ENCODE measurements at places on chromosomes 3 and 15. TPM values are rescaled to one million over a fixed set of nuclear protein-coding genes. Genes with fewer than 3 reads are reported as not detected.

The GOLGA8G gene
- total RNA-seq = not detected

The CADPS gene
- total RNA-seq = 2.7 TPM

The WNT7A gene
- 4.1 TPM for total RNA-seq

The ADIPOQ gene
- not detected for total RNA-seq

The TRPM1 gene
- total RNA-seq = not detected

The STRC gene
- total RNA-seq = not detected

The SCN11A gene
- 0.27 TPM for total RNA-seq

The ADGRG7 gene
- total RNA-seq = not detected

DNA sequence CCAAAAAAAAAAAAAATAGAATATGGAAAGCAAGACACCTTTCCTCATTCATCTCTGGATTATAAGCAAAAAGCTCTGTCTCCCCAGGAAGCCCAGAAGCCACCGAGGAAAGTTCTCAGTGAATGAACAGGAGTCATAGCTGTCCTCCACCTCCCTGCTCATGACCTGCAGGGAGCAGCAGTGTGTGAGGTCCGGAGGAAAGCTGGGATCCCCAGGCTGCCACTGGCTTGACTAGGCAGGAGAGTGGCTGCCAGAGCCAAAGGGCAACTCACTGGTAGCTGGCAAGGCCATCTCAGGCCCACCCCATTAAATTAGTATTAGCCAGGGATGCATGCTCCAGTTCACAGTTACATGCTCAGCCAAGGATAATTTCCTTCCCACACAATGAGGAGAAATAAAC lies 191.6 kb upstream of the STT3B start:
- no peak overlapping the region for H3K4me3 ChIP-seq
- no peaks in the 10 kb centered on the region for H3K4me1 ChIP-seq
- H3K27me3 ChIP-seq = no peaks in the 10 kb centered on the region
- H3K27ac ChIP-seq = no peak overlapping the region
- no peaks in the 10 kb centered on the region for H3K36me3 ChIP-seq
- DNase-seq = no peak

DNA sequence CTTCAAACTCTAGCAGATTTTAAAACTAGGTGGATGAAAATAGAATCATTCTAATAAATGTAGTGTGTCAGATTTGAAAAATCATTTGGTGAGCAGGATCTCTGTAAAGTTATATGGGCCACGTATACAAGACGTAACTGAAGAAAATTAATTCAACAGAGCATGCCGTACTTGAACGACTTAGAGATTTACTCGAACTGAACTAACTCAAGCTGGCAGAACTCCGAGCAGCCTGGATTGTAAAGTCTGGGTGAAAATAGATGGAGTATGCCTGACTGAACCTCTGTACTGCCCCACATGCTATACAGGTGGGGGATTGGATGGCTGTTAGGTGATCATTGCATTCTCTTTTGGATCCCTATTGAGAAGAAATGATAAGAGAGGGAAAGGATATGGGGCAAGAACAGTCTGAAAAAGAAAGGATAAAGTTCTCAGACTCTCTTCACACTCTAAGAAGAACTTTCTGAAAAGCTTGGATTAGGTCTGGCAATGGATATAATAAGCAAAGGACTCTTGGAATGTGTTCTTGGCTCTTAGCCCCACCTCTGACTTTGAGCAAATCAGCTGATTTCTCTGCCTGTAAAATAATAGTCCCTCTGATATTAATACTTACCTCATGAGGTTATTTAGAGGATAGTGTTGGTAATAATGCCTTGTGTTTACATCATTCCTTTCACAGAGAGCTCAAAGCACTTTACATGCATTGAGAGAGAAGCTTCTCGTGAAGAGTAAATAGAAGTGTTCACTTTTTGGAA lies 147.5 kb downstream of the FILIP1L start:
- H3K4me1 ChIP-seq = no peaks in the 10 kb centered on the region
- H3K27me3 ChIP-seq = no peaks in the 10 kb centered on the region

DNA sequence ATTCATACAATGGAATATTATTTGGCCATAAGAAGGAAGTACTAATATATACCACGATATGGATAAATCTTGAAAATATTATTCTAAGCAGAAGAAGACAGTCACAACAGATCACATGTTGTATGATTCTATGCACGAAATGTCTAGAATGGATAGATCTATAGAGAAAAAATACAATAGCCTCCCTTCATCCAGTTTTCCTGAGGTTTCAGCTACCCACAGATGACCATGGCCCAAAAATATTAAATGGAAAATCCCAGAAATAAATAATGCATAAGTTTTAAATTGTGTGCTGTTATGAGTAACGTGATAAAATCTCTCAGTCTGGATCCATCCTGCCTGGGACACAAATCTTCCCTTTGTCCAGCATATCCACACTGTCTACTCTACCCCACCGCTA lies 162.2 kb upstream of the ST8SIA2 start:
- no peak for DNase-seq
- H3K27ac ChIP-seq = no peak overlapping the region
- no peak overlapping the region for H3K4me3 ChIP-seq
- H3K36me3 ChIP-seq = no peaks in the 10 kb centered on the region
- H3K27me3 ChIP-seq = peaks cover 11% of the 10 kb centered on the region

DNA sequence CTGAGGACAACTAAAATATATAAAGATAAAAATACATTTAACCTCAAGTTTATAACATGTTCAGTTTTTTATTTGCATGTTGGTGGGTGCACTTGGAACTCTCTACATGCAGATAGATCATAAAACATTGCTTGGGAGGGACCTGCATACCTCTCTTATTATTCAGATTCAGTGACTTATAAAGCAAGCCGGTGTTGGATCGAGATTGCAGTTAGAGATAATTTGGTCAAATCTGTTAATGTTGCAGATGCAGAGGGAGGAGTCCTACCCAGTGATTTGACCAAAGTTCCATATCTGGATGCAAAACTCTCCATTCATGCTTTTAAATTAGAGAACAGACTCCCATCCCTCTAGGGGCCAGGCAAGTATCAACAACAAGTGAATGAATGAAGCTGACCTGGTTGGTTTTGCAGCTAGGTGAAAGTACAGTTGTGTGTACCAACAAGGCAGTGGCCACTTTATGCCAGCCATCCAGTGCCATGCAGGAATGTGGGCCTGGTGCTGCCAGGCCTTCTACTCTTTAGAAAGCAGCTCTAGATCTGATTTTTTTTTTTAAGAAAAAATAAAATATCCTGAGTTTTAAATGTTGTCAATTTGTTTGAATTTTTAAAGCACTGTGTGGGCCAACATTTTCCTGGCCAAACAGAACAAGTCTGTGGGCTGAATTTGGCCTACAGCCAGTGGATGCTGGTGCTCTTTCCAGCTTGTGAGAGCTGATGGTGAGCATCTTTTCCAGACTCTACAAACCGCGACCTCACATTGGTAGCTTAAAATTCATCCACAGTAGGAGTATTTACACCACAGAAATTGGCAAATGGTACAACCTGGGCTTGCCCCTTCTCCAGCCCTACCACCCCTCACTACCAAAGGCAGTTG lies 12.3 kb downstream of the CDIN1 start:
- no peaks in the 10 kb centered on the region for H3K4me1 ChIP-seq
- no peaks in the 10 kb centered on the region for H3K27me3 ChIP-seq
- DNase-seq = no peak
- no peaks in the 10 kb centered on the region for H3K36me3 ChIP-seq
- no peak overlapping the region for H3K4me3 ChIP-seq
- H3K27ac ChIP-seq = no peak overlapping the region

- DNase-seq = no peak
- no peaks in the 10 kb centered on the region for H3K36me3 ChIP-seq
- H3K27ac ChIP-seq = no peak overlapping the region
- peak overlapping the region; percentile 3 for H3K4me3 ChIP-seq
- H3K4me1 ChIP-seq = peaks cover 15% of the 10 kb centered on the region
Measured at GRCh38 chr3:62373714-62374333, 474 bp upstream of the FEZF2 start.

DNA sequence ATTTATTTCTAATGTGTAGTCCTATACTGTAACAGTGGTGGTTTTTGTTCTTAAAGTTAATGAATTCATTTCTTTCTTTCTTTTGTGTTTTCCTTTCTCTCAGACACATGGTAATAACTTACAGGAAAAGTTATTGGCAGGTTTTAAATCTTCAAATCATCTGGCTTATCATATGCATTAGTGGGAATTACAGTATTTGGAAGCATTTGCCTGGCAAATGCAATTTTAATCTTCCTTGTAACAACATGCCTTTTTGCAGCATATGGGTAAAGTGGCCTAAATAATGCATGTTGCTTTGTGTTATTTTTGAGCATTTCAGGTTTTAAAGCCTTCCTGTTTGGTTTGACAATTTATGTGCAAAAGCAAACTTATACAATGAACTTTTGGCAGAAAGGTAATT lies 66.8 kb downstream of the GALK2 start:
- H3K4me1 ChIP-seq = peaks cover 7% of the 10 kb centered on the region
- H3K4me3 ChIP-seq = no peak overlapping the region
- no peak for DNase-seq
- peaks cover 1% of the 10 kb centered on the region for H3K36me3 ChIP-seq

DNA sequence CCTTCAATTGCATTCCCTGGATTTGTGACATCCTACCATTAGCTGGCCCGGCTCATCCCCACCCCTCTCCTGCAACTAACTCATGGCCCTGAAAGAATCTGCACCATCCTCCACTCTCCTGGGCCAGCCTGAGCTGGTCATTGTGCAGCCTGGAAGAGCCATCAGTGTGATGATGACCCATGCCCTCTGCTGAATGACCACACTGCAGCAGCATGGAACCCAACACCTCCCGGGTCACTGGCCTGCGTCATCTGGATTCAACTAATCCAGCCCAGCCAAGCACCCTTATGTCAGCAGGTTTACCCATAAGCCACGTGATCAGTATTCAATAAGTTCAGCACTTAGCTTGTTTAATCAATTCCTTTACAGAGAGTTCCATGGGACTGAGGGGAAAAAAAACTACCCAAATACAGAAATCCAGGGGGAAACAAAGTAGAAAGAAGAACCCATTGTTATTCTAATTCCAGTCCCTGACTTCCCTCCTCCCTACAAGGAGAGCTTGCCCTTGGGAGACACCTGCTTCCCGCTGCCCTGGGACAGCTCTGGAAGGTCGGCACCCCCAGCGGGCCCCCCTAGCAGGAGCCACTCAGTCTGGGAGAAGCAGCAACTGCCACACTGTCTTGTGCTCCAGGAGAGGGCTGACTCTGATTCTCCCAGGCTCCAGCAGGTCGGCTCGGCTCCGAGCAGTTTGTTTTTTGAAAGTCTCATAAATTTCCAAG lies 309.1 kb upstream of the TLE3 start:
- no peak overlapping the region for H3K27ac ChIP-seq
- H3K4me1 ChIP-seq = no peaks in the 10 kb centered on the region
- no peaks in the 10 kb centered on the region for H3K36me3 ChIP-seq
- no peaks in the 10 kb centered on the region for H3K27me3 ChIP-seq
- no peak overlapping the region for H3K4me3 ChIP-seq

GRCh38 chr3:50876947-50877346 lies 202.2 kb downstream of the DOCK3 start:
- peaks cover 6% of the 10 kb centered on the region for H3K27me3 ChIP-seq
- H3K27ac ChIP-seq = no peak overlapping the region
- DNase-seq = no peak
- H3K36me3 ChIP-seq = no peaks in the 10 kb centered on the region
- no peak overlapping the region for H3K4me3 ChIP-seq
- no peaks in the 10 kb centered on the region for H3K4me1 ChIP-seq

DNA sequence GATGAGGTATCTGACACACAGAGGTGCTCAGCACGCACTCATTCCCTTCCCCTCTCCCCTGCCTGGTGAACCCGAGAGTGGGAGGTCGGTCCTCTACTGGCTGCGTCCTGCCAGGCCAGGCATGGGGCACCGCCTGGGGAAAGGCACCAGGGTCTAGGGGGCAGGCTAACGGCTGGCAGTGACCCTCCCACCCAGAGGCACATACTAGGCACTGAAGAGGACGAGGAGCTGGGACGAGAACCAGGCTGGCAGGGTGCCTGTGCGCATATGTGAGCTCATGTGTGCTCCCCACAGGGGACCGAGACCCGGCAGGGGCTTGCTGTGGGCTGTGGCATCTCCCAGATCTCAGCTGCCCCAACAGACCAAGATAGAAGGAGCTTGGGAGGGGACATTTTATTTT lies 86.7 kb downstream of the IQSEC1 start:
- no peak for DNase-seq
- no peak overlapping the region for H3K4me3 ChIP-seq

DNA sequence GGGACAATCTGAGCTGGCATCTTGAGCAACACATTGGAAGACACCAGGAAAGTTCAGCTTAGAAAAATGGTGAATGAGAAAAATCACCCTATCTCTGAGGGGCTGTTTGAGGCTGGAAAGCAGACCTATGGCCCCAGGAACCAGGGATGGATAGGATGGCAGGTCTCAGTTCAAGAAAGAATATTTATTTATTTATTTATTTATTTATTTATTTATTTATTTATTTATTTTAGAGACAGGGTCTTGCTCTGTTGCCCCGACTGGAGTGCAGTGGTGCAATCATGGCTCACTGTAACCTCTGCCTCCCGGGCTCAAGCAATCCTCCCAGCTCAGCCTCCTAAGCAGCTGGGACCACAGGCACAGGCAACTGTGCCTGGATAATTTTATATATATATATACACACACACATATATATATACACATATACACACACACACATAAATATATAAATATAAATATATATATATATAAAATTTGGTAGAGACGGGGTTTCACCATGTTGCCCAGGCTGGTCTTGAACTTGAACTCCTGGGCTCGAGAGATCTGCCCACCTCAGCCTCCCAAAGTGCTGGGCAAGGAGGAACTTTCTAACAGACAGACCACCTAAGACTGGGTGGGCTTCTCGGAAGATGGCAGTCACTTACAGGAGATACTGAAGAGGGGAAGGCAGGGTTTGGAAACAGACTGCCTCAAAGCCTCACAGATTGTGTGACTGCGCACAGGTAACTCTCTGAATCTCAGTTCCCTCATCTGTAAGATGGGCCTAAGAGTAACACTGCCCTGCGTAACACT lies 29.7 kb downstream of the CCDC13 start:
- H3K27ac ChIP-seq = no peak overlapping the region
- H3K4me3 ChIP-seq = no peak overlapping the region
- no peaks in the 10 kb centered on the region for H3K36me3 ChIP-seq
- peaks cover 21% of the 10 kb centered on the region for H3K4me1 ChIP-seq
- no peaks in the 10 kb centered on the region for H3K27me3 ChIP-seq
- DNase-seq = no peak

DNA sequence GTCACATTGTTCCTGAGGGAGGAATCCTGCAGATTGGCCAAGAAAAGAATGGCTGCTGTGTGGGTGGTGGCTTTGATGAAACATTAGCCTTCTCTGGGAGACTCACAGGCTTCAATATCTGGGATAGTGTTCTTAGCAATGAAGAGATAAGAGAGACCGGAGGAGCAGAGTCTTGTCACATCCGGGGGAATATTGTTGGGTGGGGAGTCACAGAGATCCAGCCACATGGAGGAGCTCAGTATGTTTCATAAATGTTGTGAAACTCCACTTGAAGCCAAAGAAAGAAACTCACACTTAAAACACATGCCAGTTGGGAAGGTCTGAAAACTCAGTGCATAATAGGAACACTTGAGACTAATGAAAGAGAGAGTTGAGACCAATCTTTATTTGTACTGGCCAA lies 6.1 kb downstream of the PTX3 start:
- H3K36me3 ChIP-seq = no peaks in the 10 kb centered on the region
- H3K4me3 ChIP-seq = no peak overlapping the region
- H3K27ac ChIP-seq = no peak overlapping the region
- no peak for DNase-seq
- no peaks in the 10 kb centered on the region for H3K27me3 ChIP-seq

GRCh38 chr3:101925564-101925963 lies 76.2 kb downstream of the NFKBIZ start:
- H3K36me3 ChIP-seq = no peaks in the 10 kb centered on the region
- no peak overlapping the region for H3K27ac ChIP-seq
- no peaks in the 10 kb centered on the region for H3K4me1 ChIP-seq
- no peak for DNase-seq
- no peaks in the 10 kb centered on the region for H3K27me3 ChIP-seq
- H3K4me3 ChIP-seq = no peak overlapping the region

GRCh38 chr3:155368786-155369185 lies 75.3 kb upstream of the STRIT1 start:
- no peaks in the 10 kb centered on the region for H3K36me3 ChIP-seq
- H3K27ac ChIP-seq = no peak overlapping the region
- H3K27me3 ChIP-seq = no peaks in the 10 kb centered on the region
- H3K4me1 ChIP-seq = no peaks in the 10 kb centered on the region

Measured in lower lobe of right lung (tissue), 2 donors.